ENCODE measurements at places on chromosomes 12 and 14.

GRCh38 chr14:89378119-89378518 is 38.9 kb downstream of the FOXN3 start:
- no peak for DNase-seq

DNA sequence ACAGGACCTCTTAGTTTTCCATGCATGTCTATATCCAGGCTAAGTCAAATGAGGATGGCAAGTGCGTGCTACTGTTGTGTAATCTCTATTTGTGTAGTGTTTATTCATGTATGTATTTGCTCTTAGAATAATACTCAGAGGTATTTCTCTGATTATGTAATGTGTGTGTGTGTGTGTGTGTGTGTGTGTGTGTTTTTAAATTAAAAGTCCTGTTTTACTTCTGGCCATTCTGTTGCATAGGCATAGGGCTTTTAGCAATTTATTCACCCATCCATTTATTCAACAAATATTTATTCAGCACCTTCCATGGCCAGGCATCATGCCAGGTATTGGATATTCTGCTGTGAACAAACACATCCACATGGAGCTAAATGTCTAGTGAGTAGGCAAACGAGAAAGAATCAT is 63.5 kb downstream of the PELI2 start:
- no peak for DNase-seq

- no peak for DNase-seq
Observed at GRCh38 chr12:127241072-127241817, 1025.7 kb upstream of the TMEM132C start.

GRCh38 chr12:52579468-52580465 is 6.1 kb upstream of the KRT74 start:
- DNase-seq: no peak

- DNase-seq: no peak
Observed at GRCh38 chr12:67788118-67788517, 139.6 kb downstream of the DYRK2 start.

All from cerebellar nuclear complex (tissue), 1 donor.